ENCODE measurements at places on chromosomes 11 and 22. TPM values are rescaled to one million over a fixed set of nuclear protein-coding genes. Genes with fewer than 3 reads are reported as not detected.
A peak's percentile ranks its signal among the peaks of the same experiment; 100 is the strongest.

DNA sequence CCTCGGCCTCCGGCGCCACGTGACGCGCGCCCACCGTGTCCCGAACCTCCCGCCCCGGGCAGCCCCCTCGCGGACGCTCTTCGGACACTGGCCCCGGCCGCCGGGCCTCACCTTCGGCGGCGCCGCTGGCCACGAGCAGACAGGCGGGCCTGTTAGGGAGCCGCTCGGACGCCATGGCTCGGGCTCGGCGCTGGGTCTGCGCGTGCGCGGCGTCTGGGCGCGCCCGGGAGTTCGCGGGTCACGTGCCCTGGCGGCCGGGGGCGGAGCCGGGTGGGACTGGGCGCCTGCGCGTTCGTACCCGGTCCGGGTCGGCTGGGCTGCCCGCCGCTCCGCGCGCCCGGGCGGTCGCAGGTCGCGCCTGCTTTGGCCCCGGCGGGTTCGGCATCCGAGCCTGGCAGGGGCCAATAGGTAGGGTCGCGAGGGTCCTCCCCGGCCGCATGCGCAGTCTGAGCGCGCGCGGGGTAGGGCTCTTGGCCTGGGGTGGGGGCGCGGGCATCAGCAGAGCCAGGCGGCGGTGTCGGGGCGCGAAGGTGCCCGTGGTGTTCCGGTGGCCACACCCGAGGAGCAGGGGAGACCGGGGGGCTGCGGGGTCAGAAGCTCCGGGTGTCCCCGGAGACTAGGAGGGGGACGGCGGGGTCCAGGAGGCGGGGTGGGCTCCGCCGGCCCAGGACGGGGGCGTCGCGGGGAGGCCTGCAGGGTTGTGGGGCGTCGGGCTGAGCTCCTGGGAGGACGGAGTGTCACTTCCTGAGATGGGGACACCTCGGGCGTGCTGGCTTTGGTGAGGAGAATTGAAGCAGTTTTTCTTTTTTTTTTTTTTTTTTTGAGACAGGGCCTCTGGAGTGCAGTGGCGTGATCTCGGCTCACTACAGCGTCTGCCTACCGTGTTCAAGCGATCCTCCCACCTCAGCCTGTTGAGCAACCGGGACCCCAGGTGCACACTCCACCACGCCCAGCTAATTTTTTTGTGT, at the start of gene GATD1:
TSS of gene GATD1 (minus strand) at position 200 of the 968 bp plus-strand sequence. CDS start at position 175, 25 bp downstream.
- peak; percentile 98 for DNase-seq

- no peak for DNase-seq
Observed at GRCh38 chr11:35711173-35711910, 48.8 kb downstream of the TRIM44 start.

DNA sequence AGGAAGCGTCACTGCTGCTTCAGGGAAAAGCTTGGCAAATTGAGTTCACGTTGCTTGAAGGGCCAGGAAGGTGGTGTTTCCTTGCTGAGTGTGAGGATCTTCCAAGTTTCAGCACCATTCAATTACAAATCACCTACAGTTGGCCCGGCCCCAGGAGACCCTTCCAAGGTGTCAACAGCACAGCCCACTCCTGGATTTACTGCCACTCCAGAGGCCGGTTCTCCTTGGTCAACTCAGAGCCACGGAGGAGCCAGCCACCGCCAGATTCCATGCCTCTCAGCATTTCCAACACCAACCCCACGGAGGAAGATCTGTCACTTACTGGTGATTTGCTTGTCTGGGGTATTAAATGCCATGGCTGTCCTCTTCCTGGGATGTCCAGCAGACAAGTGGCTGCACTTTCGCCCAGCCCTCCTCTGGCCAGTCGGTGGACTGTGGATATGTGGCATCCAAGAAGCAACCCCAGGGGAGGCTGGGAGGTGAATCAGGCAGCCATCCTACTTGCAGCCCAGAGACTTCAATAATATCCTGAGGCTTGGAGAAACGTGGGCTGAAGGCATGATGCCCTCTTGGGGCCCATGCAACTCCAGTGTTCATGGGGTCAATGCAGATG, 74.1 kb upstream of the SHANK2 start:
- peak; percentile 59 for DNase-seq

GRCh38 chr11:128222245-128222884, 365.0 kb downstream of the ETS1 start:
- DNase-seq, result no peak

DNA sequence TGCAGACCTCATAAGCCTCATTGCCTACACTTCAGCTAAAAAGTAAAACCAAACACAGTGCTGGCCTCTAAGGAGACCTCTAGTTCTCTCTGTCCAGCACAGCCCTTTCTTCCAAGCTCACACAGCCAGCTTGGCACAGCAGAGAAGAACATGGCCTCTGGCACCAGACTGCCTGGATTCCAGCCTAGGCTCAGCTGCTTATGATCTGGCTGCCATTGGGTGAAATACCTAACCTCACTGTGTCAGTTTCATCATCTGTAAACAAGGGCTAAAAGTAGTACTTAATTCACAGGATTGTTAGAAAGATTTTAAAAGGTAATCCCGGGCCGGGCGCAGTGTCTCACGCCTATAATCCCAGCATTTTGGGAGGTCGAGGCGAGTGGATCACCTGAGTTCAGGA, 9.9 kb upstream of the ACER3 start:
- no peak for DNase-seq

DNA sequence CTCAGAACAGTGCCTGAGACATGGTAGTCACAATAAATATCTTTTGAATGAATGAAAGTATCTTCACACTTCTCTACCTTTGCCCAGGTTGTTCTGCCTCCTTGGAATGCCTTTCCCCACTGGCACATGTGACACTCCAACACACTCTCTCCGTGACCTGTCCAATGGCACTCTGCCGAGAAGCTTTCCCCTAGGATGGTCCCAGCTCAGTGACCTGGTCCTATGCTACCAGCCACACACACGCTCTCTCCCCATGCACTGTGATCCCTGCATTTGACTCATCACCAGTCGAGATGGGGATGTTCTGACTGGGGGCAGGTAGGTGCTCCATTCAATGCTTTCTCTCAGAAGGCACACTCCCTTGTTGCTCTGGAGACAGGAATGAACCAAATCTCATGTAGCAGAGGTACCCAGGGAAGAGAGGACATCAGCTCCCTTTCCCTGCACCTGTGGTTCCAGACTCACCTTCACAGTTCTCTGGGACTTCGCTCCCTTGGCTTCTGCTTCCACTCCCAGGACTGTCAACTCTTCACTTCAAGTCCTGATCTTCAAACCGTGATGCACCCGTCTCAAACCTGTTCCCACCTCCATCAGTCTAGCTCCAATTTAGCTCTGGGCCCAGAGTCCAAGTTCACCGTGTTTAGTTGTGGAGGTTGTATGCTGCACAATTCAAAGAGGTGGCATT, 30.7 kb upstream of the LMO1 start:
- DNase-seq, result no peak

- DNase-seq, result no peak
Observed at GRCh38 chr22:20238536-20238900, 29.6 kb downstream of the RTN4R start.

- DNase-seq, result no peak
Observed at GRCh38 chr22:39078329-39078728, 1.3 kb downstream of the APOBEC3G start.

- DNase-seq, result no peak
Observed at GRCh38 chr11:92642177-92642931, 327.1 kb upstream of the MTNR1B start.

DNA sequence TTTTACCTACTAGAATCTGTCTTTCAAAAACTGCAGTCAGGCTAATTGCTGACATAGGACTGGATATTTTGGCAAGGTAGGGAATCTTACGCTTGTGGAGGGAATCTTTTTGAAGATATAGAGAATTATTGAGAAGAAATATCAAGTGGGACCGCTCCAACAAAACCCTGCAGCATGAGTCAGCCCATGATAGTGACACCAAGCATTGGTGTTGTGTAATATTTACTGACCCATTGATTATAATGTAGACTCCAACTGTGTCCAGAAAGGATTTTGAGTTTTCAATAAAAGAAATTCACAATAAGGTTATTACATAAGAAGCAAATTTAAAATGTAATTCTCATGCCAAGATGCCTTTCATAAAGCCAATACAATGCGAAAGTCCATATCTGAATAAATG, 20.7 kb downstream of the MS4A4A start:
- no peak for DNase-seq

The PRDM10 gene
- total RNA-seq, result 5.0 TPM

The TEX54 gene
- total RNA-seq, result not detected

The ZP1 gene
- not detected for total RNA-seq

The OR8J3 gene
- not detected for total RNA-seq

The C11orf91 gene
- 1.3 TPM for total RNA-seq

The ART1 gene
- total RNA-seq, result 0.42 TPM

The C11orf16 gene
- total RNA-seq, result not detected

The NDUFC2 gene
- total RNA-seq, result 148 TPM
